Activated B cell treated with CpG ODN at 0.5 μM for 24 hours (primary cell): ENCODE measurements at places on chromosomes 6 and 20.

DNA sequence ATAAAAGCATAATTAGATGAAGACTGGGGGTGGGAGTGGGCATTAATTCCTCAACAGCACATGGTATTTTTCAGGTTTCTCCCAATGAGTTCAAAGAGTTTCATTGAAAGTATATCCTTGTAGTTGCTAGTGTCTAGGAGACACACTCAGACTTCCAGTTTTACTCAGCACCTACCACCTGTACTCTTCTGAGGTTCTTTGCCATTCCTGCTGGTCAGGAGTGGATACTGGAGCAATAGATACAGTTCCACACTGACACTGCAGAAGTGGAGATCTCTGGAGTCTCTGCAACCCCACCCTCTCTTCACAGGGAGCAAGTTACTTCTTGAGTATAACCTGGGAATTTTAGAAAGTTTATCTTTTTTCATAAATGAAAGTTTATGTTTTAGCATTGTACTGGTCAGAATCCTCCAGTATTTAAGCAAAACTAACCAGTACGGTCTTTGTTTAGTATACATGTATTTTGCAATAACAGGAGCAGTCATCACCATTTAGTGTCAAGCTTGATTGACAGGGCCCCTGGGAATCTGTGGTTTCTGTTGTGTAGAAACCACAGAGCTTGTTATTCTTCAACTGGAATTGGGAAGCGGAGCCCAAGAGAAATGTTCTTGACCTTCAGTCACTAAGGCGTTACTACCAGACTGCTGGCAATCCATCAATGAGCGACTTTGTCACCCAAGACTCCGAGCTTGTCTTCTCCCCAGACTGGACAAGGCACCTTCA lies 148.1 kb downstream of the ZDHHC14 start:
- no peak for DNase-seq

- no peak for DNase-seq
Measured at GRCh38 chr6:71524201-71524600, 235.6 kb downstream of the OGFRL1 start.

DNA sequence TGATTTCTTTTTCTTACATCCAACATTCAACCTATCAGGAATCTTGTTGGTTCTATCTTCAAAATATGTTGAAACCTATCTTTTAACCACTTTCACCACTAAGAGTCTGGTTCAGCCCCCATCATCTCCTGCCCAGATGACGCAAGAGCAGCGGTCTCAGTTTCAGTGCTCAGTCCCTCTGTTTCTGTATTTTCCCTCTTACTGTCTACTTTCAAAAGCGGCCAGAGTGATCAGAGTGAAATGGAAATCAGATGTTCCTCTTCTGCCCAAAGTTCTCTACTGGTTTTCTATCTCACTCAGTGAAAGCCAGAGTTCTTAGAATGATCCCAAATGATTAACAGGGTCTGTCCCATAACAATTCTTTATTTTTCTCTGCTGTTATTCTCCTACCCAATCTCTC lies 147.9 kb upstream of the PDE7B start:
- DNase-seq = no peak

DNA sequence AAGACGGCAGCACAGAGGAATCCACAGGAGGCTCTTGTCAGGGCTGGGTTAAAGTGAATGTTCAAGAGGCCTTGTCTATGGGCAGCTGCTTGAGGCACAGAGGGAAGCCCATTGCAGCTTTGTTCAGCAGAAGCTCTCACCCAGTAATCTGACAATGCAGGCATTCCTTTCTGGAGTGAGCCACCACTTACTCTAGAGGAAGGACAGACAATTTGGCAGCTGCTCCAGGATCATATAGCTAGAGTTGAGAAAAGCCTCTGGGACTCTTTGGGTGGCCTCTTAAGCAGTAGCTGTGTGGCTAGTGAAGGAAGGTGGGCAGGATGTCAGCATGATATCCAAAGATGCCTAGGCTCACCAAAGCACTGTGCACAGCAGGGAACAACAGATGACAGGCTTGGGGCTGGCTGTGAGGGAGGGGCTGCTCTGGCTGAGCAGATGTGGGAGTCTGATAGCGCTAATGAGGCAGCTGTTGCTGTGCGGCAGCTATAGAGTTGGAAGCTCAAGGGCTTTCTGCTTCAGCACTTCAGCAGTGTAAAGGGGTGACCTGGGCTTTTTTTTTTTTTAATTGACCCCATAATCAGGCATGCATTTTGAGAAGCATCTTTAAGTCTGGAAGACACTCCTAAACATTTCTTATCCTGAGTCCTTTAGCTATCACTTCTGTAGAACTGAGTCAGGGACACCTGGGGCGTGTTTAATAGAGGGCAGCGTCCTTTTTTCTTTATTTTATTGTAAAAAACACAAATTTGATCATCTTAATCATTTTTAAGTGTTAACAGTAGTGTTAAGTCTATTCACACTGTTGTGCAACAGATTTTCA lies 27.2 kb downstream of the CMTR1 start:
- no peak for DNase-seq

GRCh38 chr6:153595903-153596302 lies 443.1 kb upstream of the OPRM1 start:
- no peak for DNase-seq

DNA sequence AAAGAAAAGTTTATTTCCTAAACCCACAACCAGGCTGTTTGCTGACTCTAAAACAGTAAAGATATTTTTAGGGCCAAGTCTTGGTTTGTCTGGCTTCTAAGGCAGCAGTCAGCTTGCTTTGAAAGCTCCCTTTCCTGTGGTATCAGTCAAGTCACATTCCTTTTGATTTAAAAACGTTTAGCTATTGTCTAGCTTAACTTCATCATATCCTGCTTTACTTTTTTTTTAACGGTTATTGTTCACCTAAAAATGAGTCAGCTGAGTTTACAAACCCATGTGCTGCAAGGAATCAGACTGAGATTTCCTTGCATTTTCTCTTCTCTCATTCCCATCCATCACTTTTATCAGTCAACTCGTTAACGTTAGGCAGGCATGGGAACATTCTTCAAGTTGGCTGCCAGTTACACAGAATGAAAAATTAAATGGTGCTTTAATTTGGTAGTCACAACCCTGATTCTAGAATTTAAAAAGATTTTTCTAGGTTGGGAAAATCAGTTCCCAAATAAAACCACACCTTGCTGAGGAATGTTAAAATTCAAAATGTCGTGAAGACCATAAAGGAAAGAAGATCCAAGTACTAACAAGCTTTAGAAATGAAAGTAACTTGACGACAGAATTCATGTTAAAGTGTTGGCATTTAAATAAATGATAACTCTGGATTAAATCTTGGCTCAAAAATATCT lies 45.9 kb downstream of the ELOVL5 start:
- DNase-seq = no peak

GRCh38 chr6:35224720-35225119 lies 11.0 kb downstream of the SCUBE3 start:
- no peak for DNase-seq

GRCh38 chr6:106869203-106869602 lies 105.3 kb downstream of the CD24 start:
- DNase-seq = no peak

DNA sequence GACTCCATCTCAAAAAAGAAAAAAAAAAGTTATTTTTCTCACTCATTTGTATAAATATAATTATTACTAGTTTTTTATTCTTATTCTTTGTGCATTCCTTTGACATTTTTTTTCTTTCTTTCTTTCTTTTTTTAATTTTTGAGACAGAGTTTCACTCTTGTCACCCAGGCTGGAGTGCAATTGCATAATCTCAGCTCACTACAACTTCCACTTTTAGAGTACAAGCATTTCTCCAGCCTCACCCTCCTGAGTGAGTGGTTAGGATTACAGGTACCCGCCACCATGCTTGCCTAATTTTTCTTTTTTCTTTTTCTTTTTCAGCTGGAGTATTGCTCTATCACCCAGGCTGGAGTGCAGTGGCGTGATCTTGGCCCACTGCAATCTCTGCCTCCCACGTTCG lies 51.4 kb upstream of the JARID2 start:
- no peak for DNase-seq

DNA sequence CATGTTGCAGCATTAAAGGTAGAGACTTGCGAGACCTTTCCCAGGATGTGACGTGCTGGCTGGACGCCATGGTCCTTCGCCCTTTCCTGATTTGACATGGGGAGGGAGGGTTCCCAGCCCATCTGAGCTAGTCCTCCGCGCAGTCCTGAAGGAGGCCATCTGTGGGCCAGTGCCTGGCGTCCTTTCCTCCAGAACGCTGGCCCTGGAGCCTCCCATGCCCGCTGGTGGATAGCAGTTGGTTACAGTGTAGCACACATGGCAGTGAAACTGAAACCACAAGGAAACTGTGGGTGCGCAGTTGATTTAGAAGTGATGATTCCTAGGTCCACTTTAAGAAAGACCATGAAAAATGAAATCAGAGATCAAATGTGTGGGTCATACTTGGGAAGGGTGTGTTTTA lies 193.7 kb downstream of the CDH4 start:
- no peak for DNase-seq

DNA sequence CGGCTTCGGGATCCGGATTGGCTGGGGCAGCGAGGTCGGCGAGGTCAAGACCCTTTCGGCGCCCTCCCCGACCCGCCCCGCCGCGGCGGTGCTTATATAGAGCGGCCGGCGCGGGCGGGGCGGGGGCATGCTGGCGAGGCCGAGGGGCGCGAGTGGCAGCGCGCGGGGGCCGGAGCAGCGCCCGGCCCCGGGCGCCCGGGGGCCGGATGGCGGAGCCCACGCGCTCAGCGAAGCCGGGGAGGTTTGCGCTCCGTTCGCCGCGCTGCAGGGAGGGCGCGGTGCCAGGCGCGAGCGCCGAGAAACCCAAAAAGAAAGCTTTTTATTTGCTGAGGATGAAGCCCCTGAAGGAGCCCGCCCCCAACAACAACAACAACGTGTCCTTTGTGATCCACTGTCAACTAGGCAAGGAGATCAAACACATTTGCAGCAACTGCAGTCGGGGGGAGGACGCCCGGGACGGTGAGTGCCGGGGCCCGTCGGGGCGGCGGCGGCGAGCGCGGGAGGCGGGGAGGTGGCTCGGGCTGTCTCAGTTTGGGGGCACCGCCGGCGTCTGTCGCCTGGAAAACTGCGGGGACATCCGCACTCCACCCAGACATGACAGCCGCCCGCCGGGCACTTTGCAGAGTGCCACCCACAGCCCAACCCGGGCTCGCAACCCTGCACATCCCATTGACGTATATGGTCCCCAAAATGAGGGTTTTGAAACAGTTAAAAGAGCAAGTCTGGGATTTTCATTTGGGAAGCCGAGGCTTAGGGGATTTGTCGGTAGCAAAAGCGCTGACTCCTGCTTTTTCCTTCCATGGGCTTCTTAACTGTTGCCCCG lies 297.3 kb downstream of the PHACTR1 start:
- no peak for DNase-seq

DNA sequence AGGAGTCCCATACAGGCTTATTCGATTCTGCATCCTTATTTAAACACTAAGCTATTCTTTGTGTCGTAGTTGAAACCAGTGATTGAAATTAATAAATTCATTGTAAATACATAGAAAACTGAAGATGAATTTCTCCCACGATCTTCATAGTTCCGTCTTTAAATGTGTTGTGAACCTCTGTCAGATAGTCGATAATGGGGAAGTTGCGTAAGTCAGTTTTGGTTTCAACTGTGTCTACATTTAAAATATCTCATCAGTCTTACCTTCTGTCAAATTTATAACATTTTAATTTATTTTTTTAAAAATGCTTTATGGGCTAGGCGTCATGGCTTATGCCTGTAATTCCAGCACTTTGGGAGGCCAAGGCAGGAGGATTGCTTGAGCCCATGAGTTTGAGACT lies 12.7 kb downstream of the STX11 start:
- no peak for DNase-seq

DNA sequence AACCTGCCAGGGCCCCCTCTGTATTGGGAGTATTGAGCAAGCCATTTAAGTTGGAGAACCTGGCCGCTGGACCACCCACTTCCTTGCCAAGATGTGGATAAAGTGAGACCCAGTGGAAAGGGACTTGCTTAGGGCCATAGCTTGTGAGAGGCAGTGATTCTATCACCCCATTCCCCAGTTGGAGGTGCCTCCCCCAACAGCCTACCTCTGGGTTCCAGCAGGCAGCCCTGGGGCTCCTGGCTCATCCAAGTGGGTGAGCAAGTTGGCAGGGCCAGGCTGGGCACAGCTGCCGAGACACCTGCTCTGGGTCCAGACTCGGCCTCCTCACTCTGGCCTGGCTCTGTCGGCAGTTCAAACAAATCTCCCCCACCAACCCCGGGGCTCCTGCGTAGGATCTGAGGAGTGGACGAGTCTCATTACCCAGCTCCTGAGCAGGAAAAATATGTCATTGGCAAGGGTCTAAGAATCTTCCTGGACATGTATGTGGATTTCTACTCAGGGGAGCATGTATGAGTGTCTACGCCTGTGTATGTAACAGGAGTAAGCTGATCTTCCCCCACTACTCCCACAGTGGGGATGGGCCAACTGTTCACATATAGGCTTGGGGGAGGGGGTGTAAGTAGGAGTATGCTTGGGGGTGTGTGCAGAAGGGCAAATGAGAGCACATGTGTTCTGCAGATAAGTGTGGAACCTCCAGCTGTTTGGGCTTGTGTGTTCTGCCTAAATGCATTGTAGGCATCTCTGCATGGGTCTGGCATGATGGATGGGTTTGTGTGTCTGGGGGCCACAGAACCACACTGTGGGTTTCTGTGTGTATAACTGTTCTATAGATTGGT lies 1.9 kb downstream of the ID1 start:
- no peak for DNase-seq

DNA sequence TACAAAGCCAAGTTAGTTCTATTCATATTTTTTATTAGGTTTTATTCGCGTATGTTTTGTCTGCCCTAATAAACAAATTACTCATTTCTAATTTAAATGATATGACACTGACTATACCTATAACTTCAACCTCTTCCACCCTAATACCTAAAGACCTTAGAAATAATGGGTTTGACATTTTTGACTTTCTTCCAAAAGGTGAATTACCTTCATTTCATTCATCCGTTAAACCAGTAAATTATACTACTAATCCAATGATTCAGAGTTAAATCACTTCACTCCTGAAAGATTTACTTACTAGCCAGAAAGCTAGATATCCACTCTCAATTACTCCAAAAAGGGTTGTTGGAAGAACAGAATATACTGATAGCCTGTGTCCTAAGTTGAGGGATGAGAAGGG lies 5.2 kb downstream of the MRPS10 start:
- DNase-seq = no peak

DNA sequence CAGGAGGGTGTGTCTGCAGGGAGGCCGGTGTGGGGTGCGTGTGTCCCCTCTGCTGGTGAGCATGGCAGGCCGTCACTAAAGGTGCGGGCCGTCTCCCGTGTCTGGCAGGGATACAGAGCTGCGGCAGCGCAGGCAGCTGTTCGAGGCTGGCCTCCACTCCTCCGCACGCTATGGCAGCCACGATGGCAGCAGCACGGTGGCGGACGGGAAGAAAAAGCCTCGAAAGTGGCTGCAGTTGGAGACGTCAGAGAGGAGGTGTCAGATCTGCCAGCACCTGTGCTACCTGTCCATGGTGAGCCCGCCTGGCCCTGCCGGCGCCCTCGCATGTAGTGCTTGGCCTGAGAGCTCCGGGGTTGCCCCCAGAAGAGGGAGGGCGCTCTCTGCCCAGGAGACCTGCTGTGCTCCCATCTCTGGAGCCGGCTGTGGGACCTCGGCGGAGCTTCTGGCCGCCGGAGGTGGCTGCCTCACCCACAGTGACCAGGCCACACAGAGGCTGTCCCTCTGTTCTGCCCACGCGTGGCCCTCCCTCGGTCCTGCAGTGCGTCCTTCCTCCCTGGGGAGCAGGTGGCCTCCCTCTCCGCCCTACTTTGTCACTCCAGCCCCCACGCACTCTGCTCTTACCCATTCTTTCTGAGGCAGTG lies 149.6 kb downstream of the DTNBP1 start:
- DNase-seq = no peak
